ENCODE measurements at places on chromosomes 2 and 18. TPM values are rescaled to one million over a fixed set of nuclear protein-coding genes. Genes with fewer than 3 reads are reported as not detected.

DNA sequence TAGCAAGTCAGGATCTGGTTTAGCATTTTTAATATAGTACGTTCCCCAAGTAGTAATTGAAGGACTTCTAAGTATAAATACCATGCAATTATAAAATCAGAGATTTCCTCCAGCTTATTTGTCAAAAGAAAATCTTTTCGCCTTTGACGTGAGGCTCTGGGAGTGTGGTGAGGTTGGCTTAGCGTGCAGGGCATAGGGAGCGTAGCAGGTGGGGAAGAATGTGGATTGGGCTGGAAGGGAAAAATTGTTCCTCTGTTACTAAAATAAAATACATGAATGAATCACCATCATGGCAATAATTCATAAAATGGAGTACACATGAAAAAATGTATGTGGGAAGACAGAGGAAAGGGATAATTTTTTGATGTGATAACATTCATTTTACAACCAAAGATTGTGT lies 5.4 kb upstream of the IL1RL2 start:
- H3K36me3 ChIP-seq: peaks cover 19% of the 10 kb centered on the region
- H3K27me3 ChIP-seq: no peaks in the 10 kb centered on the region
- DNase-seq: no peak

GRCh38 chr2:42651057-42651456 lies 82.6 kb downstream of the MTA3 start:
- H3K27ac ChIP-seq: no peak overlapping the region
- no peaks in the 10 kb centered on the region for H3K27me3 ChIP-seq
- H3K4me3 ChIP-seq: no peak overlapping the region
- no peaks in the 10 kb centered on the region for H3K4me1 ChIP-seq
- H3K36me3 ChIP-seq: no peaks in the 10 kb centered on the region

DNA sequence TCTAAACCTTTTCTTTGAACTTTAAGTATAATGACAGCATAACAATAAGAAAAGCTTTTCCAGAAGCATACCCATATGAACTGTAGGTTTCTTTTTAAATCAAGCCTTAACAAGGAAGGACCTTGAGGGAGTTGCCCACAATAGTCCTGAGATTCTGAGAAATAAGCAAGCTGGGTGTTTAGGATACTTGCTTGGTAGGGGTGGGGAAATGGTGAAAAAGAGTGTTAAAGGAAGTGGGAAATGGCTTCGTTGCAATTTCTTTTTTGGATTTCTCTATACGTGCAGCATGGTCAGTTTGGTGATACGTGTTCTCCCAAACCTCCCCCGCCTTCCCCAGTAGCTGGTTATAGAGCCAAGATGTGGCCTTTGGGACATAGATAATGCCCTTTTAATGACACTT lies 17.2 kb downstream of the INSIG2 start:
- no peak overlapping the region for H3K27ac ChIP-seq
- H3K36me3 ChIP-seq: no peaks in the 10 kb centered on the region
- H3K4me1 ChIP-seq: peaks cover 3% of the 10 kb centered on the region
- H3K27me3 ChIP-seq: no peaks in the 10 kb centered on the region

- no peak overlapping the region for H3K27ac ChIP-seq
- no peaks in the 10 kb centered on the region for H3K4me1 ChIP-seq
- DNase-seq: no peak
- no peak overlapping the region for H3K4me3 ChIP-seq
- no peaks in the 10 kb centered on the region for H3K36me3 ChIP-seq
Observed at GRCh38 chr2:23533338-23533695, 148.3 kb downstream of the KLHL29 start.

DNA sequence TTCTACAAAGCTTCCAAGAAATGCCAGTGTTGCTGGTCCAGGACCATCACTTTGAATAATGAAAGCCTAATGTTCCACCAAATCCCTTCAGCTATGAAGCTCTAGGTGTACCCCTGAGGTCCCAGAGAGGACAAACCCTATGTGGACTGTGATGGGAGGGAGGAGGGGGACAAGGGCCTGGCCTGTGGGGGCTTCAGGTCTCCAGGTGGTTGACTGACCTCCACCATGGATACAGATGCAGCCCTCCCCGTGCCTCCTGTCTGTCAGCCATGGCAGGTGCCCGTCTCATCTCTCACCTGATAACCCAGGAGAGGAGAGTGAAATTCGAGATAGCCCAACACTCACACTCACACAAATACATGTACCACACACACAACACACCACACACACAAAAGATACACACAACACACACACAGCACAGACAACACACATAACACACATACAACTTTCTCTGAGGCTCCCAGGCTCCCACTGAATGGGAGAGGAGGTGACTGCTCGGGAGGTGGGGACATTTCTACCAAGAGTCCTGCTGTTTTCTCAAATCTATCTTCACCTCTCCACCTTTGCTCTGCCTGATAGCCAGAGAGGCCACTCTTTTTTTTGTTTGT lies 12.8 kb upstream of the RHOB start:
- H3K4me3 ChIP-seq: no peak overlapping the region
- peaks cover 24% of the 10 kb centered on the region for H3K4me1 ChIP-seq
- H3K27me3 ChIP-seq: no peaks in the 10 kb centered on the region
- no peaks in the 10 kb centered on the region for H3K36me3 ChIP-seq
- H3K27ac ChIP-seq: no peak overlapping the region

DNA sequence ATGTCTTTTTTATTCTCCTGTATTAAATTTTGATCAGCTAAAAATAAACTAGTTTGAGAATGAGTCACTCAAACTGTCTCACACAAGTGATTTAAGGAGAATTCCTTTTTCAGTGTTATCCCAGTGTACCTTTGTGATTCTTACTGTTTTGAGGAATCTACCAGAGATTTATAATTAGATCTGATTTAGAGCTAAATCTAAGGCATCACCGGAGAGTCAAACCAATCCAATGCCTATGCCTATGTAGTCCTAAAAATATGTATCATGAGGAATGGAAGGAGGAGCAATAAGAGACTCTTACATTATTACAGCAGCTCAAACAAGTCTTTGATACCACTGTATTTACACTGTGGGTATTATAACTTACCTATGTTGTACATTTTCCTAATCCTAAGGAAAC lies 63.4 kb upstream of the CYP20A1 start:
- DNase-seq: no peak
- no peaks in the 10 kb centered on the region for H3K27me3 ChIP-seq
- peaks cover 3% of the 10 kb centered on the region for H3K36me3 ChIP-seq
- no peak overlapping the region for H3K27ac ChIP-seq
- no peak overlapping the region for H3K4me3 ChIP-seq
- no peaks in the 10 kb centered on the region for H3K4me1 ChIP-seq

Gene PKP4
- 83.8 TPM for total RNA-seq

Gene ELOA2
- not detected for total RNA-seq

- H3K36me3 ChIP-seq: no peaks in the 10 kb centered on the region
- no peak overlapping the region for H3K4me3 ChIP-seq
- H3K4me1 ChIP-seq: no peaks in the 10 kb centered on the region
- H3K27ac ChIP-seq: no peak overlapping the region
Observed at GRCh38 chr18:58591286-58591685, 37.6 kb downstream of the ALPK2 start.

Gene CNGA3
- total RNA-seq: 0.89 TPM

GRCh38 chr2:166632616-166633015 lies 138.6 kb upstream of the SCN7A start:
- H3K36me3 ChIP-seq: no peaks in the 10 kb centered on the region
- H3K27me3 ChIP-seq: no peaks in the 10 kb centered on the region
- H3K4me1 ChIP-seq: no peaks in the 10 kb centered on the region
- H3K4me3 ChIP-seq: no peak overlapping the region

Gene TAF4B
- 9.4 TPM for total RNA-seq

DNA sequence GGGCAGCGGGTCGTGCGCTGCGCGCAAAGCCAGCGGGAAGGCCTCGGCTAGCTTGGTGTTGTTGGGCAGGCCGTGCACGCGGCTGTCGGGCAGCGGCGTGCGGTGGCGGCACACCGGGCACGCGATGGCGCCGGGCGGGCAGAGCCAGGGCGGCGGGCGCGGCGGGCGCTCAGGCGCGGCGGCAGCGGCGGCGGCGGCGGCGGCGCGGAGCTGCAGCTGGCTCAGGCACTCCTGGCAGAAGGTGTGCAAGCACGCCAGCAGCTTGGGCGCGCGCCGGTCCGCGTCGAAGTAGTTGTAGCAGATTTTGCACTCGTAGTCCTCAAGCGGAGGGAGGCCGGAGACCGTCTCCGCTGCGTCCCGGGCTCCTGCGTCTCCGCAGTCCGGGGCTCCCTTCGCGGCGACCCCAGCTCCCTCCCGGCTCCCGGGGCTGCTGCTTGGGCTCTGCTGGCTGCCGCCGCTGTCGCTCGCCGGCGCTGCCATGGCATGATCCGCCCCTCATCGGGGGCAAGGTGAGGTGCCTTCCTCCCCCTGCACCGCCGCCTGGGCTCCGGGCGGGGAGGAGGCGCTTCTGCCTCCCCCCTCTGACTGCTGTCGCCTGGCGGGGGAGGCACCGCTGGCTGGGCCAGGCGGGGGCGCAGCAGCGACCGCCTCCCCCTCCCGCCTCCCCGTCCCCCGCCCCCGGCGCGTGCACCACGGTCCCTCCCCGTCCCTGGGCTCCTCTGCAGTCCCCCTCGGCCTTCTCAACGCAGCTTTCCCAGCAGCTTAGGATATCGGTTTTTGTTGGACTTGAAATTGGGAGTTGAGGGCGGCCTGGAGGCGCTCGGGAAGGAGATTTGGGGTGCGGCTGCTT lies 21.0 kb upstream of the PAX3 start:
- no peak overlapping the region for H3K27ac ChIP-seq
- peak overlapping the region; percentile 41 for H3K4me3 ChIP-seq
- peaks cover 29% of the 10 kb centered on the region for H3K4me1 ChIP-seq
- H3K36me3 ChIP-seq: no peaks in the 10 kb centered on the region

- peaks cover 6% of the 10 kb centered on the region for H3K4me1 ChIP-seq
- H3K27me3 ChIP-seq: no peaks in the 10 kb centered on the region
- no peak for DNase-seq
- no peaks in the 10 kb centered on the region for H3K36me3 ChIP-seq
Observed at GRCh38 chr2:178834086-178834485, 26.9 kb upstream of the TTN start.

DNA sequence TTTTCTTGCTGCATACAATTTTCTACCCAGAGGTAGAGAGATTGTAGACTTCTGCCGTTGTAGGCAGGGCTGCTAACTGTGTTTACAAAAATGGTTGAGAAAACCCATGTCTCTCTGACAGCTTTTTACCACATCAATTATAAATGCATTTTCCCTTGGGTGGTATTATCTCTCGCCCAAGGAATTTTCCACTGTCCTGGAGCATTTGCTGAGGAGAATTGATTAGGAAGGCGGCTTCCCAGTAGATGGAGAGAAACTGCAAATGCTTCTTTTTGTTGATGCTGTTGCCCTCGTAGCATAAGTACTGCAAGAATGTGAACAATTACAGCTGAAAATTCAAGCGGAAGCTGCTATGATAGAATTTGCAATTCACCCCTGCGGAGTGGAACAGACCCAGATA lies 1007.7 kb upstream of the KLHL29 start:
- H3K4me1 ChIP-seq: no peaks in the 10 kb centered on the region
- no peaks in the 10 kb centered on the region for H3K36me3 ChIP-seq
- DNase-seq: no peak
- no peaks in the 10 kb centered on the region for H3K27me3 ChIP-seq
- H3K27ac ChIP-seq: no peak overlapping the region
- H3K4me3 ChIP-seq: no peak overlapping the region

DNA sequence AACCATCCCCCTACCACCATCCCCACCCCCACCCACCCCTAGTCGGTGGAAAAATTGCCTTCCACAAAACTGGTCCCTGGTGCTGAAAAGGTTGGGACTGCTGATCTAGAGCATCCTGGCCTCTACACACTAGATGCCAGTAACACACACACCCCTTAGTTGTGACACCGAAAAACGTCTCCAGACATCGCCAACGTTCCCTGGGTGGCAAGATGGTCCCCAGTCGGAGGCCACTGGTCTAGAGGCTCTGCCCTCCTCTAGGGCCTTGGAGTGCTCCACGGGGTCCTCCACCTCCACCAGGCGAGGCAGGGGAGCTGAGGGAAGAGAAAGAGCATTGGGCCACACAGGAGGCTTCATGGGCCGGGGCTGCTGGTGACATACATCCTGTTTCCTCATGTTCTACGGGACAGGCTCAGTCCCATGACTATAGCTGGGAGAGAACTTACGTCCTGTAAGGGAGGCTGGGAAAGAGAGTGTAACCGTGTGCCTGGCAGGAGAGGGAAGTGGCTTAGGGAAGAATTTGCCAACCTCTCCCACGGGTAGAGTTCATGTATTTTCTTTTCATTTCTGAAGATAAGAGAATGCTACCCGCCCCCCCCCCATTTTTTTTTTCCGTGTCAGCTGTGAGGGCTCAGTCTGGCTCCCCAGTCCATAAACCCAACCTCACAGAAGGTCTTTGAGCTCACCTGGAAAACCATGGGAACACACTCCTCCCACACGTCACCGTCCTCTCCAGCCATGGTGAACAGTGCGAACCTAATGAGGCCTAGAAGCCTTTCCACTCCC lies 132.7 kb upstream of the MYCN start:
- DNase-seq: no peak
- H3K27ac ChIP-seq: no peak overlapping the region
- no peaks in the 10 kb centered on the region for H3K4me1 ChIP-seq
- no peak overlapping the region for H3K4me3 ChIP-seq
- H3K27me3 ChIP-seq: no peaks in the 10 kb centered on the region

DNA sequence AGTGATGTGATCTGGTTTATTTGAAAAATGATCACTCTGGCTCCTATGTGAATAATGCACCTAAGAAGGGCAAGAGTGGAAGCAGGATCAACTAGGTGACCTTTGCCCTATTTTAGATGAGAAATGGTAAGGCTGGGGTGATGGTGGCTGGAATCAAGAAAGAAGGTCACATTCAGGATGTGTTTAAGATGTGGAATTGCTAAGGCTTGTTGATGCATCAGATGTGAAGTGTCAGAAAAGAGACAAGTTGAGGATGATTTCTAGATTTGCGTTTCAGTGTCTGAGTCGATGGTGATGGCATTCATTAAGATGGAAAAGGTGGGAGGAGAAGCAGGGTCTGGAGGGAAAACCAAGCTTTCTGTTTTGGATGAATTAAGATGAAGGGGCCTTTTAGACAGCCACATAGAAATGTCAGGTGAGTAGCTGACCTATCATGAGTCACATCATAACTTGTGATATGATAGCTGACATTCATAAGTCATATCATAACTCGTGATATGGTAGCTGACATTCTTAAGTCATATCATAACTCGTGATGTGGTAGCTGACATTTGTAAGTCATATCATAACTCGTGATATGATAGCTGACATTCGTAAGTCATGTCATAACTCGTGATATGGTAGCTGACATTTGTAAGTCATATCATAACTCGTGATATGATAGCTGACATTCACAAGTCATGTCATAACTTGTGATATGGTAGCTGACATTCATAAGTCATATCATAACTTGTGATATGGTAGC lies 101.2 kb upstream of the SEC11C start:
- H3K27ac ChIP-seq: no peak overlapping the region
- H3K27me3 ChIP-seq: no peaks in the 10 kb centered on the region
- H3K4me3 ChIP-seq: no peak overlapping the region
- H3K4me1 ChIP-seq: peaks cover 4% of the 10 kb centered on the region
- H3K36me3 ChIP-seq: no peaks in the 10 kb centered on the region

Gene SERPINB8
- total RNA-seq: 21.8 TPM

Gene TOGARAM2
- total RNA-seq: 10.3 TPM

GRCh38 chr2:84223191-84223590 lies 235.9 kb downstream of the SUCLG1 start:
- no peaks in the 10 kb centered on the region for H3K36me3 ChIP-seq
- no peaks in the 10 kb centered on the region for H3K4me1 ChIP-seq
- no peak overlapping the region for H3K4me3 ChIP-seq
- no peak for DNase-seq
